ENCODE measurements at places on chromosomes 5 and 9.

GRCh38 chr5:31096238-31096865, 97.1 kb upstream of the CDH6 start:
- no peak for DNase-seq

GRCh38 chr9:111566234-111566633, 33.2 kb downstream of the PTGR1 start:
- DNase-seq, result no peak

DNA sequence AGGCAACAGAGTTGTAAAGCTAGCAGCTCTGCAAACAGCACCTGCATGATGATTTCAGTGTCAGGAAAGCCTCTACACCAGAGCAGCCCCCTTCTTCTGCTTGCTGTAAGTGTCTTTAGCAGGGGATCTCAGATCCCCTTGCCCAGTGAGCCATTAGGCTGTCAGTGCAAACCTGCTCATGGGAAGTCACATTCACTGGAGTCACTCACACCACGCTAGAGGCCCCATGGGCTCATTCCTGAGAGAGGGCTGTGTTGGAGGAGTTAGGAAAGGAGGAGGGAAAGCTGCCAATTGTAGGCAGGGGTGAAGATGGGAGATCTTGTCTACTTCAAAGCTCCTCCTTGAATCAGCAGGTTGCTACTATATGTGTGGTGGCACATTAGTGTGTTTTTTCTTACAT, 275.2 kb downstream of the SMARCA2 start:
- DNase-seq, result no peak

GRCh38 chr9:35814106-35814840, 569 bp downstream of the HINT2 start:
- DNase-seq, result no peak

GRCh38 chr9:107221321-107221720, 61.8 kb upstream of the RAD23B start:
- no peak for DNase-seq

All from esophagus squamous epithelium (tissue), 5 donors.